ENCODE measurements at places on chromosomes 4 and X.
A peak's percentile ranks its signal among the peaks of the same experiment; 100 is the strongest.

GRCh38 chrX:33211356-33212260, at the start of gene DMD:
Gene DMD (minus strand): TSS chrX:33211549. CDS start chrX:33211312, 237 bp downstream.
- no peak for DNase-seq

DNA sequence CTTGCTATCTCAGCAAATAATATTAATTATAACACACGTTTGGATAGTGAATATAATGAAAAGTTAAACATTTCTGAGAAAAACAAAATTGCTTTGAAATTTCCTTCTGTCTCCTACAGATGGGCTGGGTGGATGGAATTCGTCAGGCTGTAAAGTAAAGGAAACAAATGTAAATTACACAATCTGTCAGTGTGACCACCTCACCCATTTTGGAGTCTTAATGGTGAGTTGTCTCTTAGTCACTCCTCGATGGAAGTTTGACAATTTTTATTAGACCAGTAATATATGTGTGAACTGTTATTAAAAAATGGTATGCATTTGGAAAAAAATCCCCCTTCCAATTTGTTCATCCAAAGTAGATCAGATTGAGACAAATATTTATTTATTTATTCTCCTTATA, 92.5 kb upstream of the BRS3 start:
- DNase-seq: no peak

GRCh38 chrX:140090800-140091124, 125.4 kb upstream of the CXorf66 start:
- DNase-seq: no peak

GRCh38 chrX:63349307-63349706, 1.8 kb downstream of the SPIN4 start:
- peak; percentile 62 for DNase-seq

DNA sequence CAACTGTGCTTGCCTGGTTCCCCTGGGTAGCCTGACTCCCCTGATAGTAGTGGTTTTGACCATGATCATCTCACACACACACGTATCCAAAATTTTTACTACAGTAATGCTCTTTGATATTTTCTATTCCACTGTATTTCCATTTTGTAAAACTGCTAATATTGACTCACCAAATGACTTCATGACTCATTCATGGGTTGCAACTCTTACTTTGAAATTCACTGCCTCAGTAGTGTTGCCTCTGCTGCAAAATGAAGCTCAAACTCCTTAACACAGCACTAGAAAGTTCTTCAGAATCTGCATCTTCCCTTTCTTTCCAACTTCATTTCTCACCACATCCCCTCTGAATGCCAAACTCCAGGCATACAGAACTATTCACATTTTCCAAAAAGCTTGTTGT, 20.3 kb downstream of the QRFPR start:
- DNase-seq: peak; percentile 1

DNA sequence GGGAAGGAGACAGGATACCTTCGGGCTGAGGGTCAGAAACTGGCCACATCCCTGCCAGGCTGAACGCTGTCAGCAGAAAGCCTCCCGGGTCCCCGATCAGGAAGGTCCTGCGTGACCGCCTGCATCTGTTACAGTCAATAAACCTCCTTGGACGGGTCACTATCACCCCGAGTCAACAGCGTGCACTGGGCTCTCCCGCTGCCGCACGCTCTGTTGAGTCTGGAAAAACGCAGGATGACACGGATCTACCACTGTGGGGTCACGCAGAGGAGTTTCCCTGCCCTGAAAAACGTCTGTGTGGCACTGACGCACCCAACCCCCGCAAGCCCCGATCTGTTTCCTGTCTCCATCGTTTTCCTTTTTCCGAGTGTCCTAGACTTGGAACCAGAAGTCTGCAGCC, 12.1 kb downstream of the PPP2R3B start:
- DNase-seq: no peak

GRCh38 chr4:1579001-1579900, 104.9 kb downstream of the FAM53A start:
- no peak for DNase-seq

DNA sequence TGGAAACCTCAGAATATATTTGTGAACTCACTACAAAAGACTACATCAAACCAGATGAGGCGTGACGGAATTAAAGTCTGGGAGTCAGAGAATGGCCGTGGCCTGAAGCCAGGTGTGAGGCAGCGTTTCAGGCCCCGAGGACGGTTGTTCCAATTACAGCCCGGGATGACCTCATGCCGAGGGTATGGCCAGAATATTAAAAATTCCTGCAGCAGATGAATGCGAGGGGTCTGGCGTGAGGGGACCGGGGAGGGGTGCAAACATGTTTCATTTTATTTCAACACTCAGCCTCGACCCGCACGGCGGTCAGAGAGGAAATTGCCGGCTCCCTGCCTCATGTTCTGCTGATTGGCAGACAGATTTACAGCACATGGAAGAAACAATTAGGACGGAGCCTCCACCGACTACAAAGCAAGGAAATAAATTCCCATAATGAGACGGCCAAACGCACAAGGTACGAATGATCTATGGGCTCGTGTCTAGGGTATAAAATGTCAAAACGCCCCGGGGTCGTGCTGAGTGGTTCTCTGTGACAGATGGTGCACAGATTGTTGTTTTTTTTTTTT, 289.7 kb downstream of the SHOX start:
- no peak for DNase-seq

DNA sequence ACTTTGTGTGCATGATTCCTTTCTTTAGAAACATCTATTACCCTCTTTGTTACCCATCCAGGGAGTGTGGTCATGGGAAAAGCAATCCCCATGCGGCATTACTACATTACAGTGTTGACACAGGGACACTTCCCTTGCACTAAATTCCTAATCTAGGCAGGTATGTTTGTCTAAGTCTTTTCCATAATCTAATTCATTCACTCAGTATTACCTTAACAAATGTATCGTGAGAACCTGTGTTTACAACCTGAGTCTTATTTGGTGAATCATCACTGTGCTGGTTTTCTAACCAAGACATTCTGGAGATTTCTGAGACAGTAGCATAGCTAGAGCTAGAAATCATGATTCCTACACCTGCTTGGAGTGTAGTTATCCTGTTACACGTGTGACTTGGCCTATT, 326.8 kb downstream of the BMPR1B start:
- DNase-seq: peak; percentile 71

GRCh38 chr4:6308899-6309643, 39.4 kb downstream of the WFS1 start:
- peak; percentile 91 for DNase-seq

DNA sequence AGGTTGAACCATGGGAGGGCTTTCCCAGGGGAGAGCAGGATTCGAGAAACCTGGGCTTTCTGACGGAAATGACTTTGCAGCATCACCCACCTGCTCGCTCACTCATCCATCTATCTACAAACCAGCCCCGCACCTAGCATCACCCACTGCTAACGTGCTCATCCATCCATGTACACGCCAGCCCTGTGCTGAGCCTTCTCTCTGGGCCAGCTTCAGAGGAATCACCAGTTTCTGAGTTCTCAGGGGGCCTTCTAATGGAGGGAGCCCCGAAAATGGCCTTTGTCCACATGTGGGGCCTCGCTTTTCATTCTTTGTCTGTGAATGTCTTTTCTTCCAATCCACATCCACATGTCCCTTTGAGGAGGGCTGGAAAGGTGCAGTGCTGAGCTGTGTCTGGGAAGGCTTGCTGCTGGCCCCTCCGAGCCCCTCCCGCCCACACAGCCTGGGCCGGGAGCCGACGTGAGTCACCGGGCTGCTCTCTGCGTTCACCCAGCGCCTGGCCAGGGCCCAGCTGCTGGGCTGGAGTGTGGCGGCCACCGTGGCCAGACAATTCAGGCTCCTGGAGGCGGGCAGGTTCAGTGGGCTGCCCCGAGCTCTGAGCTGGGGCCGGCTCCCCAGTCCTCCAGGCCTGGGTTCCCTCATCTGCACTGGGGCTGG, 14.7 kb downstream of the SORCS2 start:
- peak; percentile 27 for DNase-seq

DNA sequence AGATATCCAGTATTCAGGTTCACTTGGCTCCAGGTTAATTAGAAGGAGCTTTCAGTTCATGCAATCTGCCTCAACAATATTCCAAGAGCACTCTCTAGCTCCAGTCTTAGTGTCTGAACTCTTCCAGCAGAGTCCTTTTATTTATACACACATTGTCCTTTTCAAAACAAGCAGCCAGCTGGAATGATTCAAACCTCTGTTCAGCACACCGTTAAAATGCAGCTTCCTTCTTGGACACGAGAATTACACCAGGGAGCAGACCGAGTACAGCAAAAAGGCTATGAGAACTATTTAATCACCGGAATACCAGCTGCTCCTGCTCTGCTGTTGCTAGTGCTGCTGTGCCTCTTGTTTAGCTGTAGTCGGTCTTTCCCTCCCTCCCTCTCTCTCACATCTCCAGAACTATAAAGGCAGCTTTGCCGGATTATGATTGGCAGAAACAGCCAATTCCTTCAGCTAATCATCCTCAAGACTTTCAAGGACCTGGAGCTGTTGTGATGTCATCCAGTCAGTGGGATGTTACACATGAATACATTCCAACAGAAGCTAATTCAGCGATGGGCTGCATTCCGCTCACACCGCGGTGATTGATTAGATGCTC, at the start of gene NDST4:
Gene NDST4, minus strand, starts transcription at position 115 of the 601 bp plus-strand sequence. CDS start 36,584 bp downstream, outside the sequence.
- DNase-seq: peak; percentile 75

DNA sequence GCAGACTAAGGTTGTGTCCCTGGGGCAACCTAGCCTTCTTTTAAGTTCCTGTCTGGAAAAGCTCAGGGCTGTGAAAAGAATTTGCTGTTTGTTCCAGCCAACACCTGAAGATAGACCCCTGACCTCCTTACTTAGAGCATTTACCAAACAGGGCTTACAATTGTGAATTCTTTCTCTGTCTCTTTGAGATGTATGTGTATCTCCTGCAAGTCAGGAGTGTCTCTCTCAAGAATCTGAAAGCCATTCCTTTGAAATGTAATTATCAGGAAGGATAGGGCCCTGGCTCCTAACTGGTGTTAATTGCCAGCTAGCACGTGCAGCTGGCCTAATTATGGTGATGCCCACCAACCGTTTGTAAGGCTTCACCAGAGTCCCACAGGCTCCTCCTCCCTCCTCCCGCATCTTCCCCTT, 18.2 kb downstream of the CCNG2 start:
- no peak for DNase-seq

DNA sequence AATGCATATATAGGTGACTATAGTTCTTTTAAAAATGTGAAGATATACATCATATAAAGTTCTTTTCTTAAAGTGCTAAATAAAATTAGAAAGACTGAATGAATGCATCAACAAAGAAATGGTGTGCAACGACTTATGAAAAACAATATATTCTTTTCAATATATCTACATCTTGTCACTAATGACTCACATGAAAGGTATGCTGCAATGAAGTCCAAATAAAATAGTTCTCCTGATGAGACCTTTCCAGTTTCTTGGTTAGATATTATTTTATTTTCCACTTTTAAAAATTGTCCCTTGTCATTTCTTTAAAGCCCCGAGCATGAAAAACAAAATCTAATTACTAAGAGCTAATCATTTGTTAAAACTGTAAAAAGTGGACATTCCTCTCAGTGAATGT, 462.1 kb downstream of the PCDH11X start:
- no peak for DNase-seq

- no peak for DNase-seq
Measured at GRCh38 chr4:136558940-136559494, 973.3 kb downstream of the PCDH18 start.

DNA sequence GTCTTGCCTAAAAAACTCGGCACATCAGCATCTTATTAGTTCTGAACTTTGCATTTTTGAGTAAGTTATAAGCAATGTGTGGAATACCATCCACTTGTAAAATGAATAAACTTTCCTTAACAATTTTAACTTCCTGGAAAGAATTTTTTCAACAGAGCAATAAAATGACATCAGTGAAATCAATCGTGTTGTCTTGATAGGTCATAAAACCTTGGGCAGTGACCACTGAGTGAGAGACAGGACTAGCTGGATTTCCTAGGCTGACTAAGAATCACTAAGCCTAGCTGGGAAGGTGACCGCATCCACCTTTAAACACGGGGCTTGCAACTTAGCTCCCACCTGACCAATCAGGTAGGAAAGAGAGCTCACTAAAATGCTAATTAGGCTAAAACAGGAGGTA, 403.0 kb upstream of the CNKSR2 start:
- no peak for DNase-seq

GRCh38 chr4:38290366-38290765, 330.2 kb downstream of the PTTG2 start:
- no peak for DNase-seq

GRCh38 chr4:22874334-22874912, 181.7 kb downstream of the GBA3 start:
- DNase-seq: no peak

DNA sequence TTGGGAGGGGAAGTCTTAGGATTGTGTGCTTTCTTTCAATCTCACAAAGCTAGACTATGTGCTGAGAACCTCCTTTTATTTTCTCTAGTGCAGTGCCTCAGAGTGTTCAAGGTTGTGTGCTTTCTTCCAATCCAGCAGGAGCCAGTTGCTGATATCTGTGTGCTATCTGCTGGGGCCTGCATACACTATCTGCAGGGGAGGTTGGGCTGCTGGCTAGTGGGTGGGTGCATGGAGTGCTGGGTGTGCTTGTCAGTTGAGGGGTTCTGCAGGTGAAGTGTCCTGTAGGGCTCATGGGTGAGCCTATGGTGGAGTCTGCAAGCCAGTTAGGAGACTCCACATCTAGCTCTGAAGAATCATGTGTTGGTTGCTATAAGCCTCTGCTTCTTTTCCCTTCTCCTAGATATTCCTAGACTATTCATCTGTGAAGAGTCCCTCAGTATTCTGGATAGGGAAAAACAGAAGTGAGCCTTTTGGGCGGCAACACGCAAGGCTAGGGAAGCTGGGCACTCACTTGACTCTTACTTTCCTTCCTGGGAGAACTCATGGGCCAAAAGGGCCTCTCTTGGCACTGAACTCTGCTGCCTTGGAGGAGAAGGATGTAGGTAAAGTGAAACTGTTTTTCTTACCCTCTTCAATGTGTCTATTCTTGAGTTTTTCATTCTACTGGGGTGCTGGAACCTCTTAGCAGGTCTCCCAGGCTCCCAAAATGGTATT, 8.0 kb upstream of the CISD2 start:
- no peak for DNase-seq

- DNase-seq: no peak
Measured at GRCh38 chrX:103911236-103911635, 51.2 kb upstream of the TMSB15B start.

DNA sequence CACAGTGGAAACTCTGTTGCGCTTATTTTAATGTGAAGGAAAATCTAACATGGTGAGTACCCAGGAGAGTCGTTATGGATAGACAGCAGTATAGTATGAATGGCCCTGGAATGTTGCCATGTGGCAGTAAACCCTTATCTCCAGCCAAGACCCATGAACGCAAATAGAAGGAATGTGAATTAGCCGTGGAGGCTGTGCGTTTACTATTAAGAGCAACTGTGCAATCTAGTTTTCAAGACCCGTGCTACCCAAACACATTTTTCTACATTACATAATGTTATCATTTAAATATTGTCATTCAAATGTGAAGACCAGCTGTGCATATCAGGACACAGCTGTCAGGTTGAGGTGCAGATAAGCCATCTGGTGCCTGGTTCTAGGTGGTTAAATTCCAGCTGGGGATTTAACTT, 13.3 kb upstream of the AGA start:
- DNase-seq: no peak

- no peak for DNase-seq
Measured at GRCh38 chr4:123496421-123496820, 99.8 kb downstream of the SPRY1 start.

GRCh38 chr4:176799653-176800052, 6.9 kb upstream of the VEGFC start:
- DNase-seq: no peak

- DNase-seq: no peak
Measured at GRCh38 chr4:6761649-6762615, 20.6 kb upstream of the KIAA0232 start.
